HEK293T (cell line): ENCODE measurements at places on chromosomes 1 and 21.
A peak's percentile ranks its signal among the peaks of the same experiment; 100 is the strongest.

- DNase-seq, result no peak
These were observed 172.8 kb downstream of the ST6GALNAC3 start for GRCh38 chr1:76247261-76247852.

DNA sequence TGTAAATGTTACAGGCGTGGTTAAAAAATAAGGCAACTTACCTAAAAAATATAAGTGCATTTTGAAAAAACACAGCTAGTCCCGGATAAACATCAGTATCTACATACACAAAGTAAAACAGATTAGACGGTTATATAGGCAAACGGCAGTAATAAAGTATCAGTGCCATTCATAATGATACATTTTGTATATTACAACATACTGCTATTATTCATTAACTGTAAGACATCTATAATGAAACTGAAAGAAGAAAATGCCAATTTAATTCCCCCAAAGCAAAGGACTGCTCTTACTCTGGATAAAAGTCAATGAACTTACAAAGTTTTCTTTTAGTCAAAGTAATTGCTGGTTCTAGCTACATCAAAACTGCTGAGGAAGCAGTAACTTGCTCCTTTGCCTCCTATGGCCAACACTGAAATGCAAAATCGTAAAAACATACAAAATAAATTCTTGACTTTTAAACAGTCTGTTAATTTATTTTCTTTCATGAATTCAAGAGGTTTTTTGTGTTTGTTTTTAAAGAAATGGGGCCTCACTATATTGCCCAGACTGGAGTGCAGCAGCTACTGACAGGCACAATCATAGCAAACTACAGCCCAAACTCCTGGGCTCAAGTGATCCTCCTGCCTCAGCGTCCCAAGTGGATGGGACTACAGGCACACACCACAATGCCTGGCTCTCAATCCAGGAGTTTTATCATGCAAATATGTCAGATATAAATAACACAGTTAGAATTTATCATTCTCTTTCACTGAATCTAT is 23.9 kb downstream of the TMEM50B start:
- no peak for DNase-seq

DNA sequence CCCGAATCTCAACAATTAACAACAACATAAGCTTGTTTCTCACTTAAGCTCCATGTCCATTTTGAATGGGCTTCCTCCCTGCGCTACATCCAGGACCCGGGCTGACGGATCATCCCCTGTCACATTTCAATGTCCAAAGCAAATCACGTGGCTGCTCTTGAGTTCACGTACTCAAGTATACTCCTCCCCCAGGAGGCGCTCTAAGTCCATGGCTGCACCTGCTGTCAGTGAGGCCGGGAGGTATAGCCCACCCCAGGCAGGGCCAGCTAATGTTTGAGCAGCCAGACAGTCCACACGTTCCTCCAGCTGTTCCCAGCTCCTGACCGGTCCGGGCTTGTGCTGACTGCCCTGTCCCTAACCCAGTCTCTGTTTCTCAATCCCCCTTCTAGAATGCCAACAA is 220.8 kb downstream of the SLC35F3 start:
- peak; percentile 84 for DNase-seq

DNA sequence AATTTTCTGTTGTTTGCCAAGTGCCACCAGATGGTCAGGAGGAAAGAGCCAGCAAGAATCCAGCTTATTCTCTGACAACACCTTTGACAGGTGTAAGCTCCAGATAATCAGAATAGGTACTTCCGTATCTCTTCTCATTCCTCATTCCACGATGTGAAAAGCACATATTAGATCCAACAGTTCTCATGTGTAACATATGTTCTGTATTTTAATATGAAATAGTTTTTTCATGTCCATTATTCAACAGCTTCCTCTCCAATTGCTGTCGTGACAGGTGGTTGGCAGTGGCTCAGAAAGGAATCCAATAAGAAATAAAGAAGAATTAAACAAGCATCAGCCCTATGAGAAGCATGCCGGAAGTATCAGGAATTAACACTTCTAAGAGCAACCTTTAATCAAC is 1624.7 kb downstream of the MRPL39 start:
- no peak for DNase-seq

GRCh38 chr1:199041173-199041914 is 402.5 kb downstream of the PTPRC start:
- no peak for DNase-seq

DNA sequence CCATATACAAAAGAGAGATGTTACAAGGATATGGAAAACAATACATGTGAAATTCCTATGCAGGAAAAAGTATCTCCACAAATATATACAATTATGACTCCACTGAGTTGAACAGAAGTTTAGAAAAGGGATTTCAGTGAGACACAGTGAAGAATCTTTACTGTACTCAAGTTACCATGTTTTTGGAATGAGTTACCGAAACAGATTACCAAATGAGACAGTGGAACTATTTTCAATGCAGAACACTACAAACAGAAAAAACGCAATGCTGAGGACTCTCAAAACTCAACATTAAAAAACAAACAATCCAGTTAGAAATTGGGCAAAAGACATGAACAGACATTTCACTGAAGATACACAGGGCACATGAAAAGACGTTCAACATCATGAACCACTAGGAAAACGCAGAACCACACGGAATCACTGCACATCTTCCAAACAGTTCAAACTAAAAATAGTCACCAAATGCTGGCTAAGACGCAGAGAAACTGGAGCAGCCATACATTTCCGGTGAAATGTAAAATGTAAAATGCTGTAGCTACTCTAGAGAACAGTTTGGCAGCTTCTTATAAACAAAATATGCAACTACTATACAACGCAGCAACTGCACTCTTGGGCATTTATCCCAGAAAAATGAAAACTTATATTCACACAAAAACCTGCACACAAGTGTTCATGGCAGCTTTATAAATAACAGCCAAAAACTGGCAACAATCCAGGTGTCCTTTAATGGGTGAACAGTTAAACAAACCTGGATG is 118.7 kb downstream of the UBR4 start:
- no peak for DNase-seq

GRCh38 chr1:223197923-223198627 is 55.0 kb upstream of the TLR5 start:
- DNase-seq, result no peak

DNA sequence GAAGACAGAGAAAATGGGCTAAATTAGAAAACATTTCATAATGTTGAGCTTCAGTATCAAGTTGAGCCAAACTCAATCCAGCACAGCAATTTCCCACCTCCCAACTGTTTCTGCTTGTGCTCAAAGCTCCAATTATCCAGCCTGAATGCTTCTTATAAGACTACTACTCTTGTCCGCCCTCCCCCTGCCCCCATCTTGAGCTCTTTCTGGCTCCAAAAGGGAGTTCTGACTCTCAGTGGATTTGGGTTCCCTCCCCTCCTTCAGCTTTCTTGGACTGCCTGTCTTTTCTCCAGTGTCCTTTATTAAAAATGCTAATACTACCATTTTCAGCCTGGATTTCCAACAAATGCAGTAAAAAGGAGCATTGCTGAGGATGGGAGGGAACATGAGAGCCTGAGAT is 174.8 kb downstream of the ASTN1 start:
- no peak for DNase-seq

- DNase-seq, result no peak
These were observed 11.4 kb upstream of the CDCA8 start for GRCh38 chr1:37680933-37681332.

- no peak for DNase-seq
These were observed 12.3 kb downstream of the SLC19A1 start for GRCh38 chr21:45529785-45530422.

- no peak for DNase-seq
These were observed 14.6 kb downstream of the MTX1 start for GRCh38 chr1:155223047-155223446.

- DNase-seq, result peak; percentile 63
These were observed 67.3 kb upstream of the AKT3 start for GRCh38 chr1:243917177-243917862.

GRCh38 chr1:180301135-180301742 is 71.2 kb downstream of the LHX4 start:
- no peak for DNase-seq

- DNase-seq, result no peak
These were observed 247.0 kb downstream of the PTBP2 start for GRCh38 chr1:96968541-96968940.

GRCh38 chr1:55095095-55095494 is 55.7 kb downstream of the PCSK9 start:
- DNase-seq, result no peak

DNA sequence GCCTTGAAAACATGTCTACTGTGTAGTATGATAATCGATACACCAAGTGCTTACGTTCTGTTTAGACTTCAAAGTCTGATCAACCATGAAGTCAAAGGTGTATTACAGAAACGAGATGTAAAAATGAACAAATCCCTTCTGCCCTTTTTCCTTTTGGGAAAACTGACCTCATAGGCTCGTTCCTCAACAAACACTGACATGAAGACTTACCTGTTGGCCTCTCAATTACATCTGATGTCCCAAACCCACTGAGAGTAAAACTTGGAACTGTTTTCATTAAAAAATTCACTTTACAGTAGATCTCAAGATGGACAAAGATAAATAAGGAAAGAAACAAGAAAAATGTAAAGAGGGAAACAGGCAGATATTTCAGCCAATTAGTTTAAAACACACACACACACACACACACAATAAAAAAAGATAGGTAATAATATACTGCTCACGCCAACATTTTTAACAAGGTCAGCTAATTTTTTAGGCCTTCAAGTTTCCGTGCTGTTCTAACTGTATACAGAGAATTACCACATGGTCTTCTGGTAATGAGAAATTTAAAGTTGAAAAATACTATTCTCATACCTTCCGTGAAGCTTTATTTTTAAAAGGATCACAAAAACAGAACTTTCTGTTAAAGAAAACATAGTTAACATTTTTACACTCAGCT is 2.1 kb downstream of the HMGN1 start:
- no peak for DNase-seq

GRCh38 chr1:87673748-87674147 is 345.1 kb downstream of the LMO4 start:
- no peak for DNase-seq

DNA sequence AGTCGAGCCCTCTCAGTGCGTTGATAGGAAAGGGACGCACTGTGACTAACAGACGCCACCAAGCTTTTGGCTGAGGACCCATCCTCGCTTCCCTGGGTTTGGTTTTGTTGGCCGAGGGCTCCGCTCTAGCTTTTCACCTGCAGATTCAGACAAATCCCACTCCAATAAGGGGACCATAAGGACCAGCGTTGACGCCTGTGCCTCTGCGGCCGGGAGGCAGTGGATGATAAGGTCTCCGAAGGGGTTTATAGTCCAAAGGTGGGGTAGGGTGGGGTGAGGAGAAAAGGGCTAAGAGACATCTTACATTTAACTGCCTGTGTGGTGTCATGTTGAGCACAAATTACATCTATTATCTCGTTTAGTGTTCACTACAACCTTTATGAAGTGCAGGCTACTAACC is 760 bp downstream of the PEX14 start:
- no peak for DNase-seq

DNA sequence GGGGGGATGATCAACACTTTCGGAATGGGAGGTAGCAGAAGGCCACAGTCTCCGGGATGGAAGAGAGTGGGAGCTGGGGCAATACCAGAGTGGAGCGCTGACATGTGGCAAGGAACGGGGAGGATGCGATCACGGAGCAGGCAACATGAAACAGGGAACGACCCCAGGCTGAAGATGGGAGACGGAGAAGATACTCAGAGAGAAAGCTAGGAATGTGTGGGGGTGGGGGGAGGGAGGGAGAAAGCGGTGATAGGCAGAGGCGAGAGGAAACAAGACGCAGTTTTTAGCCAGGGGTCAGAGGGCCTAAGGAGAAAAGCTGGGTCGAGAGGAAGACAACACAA is 577 bp downstream of the RAB3GAP2 start:
- peak; percentile 30 for DNase-seq

DNA sequence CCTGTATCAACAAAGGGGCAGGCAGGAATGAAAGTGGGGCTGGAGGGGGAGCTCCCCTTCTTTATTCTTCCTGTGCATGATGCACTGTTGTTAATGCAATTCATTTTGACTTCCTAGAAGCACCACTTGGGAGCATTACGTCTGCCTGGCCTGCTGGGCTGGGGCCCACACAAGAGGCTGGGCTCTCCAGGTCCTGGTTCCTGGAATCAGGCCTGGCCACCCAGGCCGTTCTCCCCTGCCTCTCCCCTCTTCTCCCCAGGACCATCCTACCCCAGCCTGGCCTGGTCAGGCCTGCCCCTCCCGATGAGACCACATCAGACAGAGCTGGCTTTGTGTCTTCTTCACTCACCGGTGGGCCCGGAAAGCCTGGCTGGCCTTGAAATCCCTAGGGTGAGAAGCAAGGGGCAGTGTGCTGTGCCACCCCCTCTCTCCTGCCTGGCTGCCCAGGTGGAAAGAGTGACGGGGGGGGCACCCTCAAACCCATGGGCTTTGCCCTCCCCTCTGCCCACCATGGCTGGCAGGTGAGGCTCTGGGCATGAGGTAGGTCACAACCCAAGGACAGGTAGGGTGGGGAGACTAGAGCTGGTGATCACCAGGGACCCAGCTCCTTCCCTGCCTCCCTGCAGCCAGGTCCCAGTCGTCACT is 20.7 kb upstream of the PEF1 start:
- DNase-seq, result no peak

DNA sequence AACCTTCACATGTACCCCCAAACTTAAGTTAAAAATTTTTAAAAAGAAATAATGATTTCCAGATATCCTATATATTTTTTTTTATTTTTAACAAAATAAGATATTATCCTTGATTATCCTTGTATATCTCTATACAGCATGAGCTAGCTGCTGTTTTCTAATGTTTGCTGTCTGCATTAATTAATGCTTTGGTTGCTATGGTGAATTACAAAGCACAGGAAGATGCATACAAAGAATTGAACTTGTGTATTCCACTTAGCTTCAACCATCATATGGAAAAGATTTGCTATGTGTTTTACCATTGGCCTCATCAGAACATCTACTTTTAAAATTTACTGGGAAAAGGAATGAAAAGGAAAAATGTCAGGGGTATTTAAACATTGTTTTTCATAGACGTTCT is 35.4 kb downstream of the VPS45 start:
- DNase-seq, result no peak

- DNase-seq, result no peak
These were observed 86.9 kb downstream of the ADARB1 start for GRCh38 chr21:45161038-45161945.

GRCh38 chr1:61253059-61253735 is 170.8 kb downstream of the NFIA start:
- DNase-seq, result no peak

- DNase-seq, result no peak
These were observed 30.1 kb downstream of the ATF3 start for GRCh38 chr1:212638492-212639151.
